ENCODE measurements at places on chromosomes 2 and 18.

GRCh38 chr2:222194669-222195068 lies 104.1 kb downstream of the PAX3 start:
- no peak for DNase-seq

- no peak for DNase-seq
Measured at GRCh38 chr2:211665299-211665698, 873.3 kb downstream of the ERBB4 start.

- DNase-seq, result no peak
Measured at GRCh38 chr2:168252976-168253375, 5.6 kb upstream of the STK39 start.

DNA sequence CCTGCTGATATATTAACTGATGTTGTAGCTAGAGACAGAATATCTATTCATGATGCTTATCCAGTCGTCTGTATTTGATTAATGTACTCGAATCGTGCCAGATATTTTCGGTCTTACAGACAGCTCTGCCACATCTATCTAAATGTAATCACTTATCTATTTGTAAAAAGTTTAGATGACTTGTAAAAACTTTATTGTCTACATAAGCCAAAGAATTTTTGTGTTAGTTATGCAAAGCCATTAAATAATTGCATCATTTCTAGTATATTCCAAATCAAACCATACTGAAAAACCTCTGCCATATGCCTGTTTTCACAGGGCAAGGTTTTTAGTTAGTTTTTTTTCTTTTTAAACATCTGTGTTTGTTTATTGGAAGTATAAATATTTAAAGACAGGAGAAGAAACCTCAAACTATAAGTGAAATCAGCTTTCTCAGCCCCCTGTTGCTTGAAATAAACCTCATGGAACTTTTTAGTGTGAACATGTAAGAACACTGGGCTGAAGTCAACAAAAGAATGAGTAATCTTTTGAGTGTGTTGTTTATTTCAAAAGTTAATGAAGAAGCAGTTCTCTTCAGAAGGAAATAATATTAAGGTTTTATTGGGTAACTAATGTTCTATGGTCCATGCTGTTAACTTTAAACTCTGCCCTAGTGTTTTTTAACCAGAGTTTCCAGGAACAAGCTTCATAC lies 657.6 kb upstream of the SYT4 start:
- no peak for DNase-seq

GRCh38 chr2:213087040-213087439 lies 64.4 kb downstream of the IKZF2 start:
- no peak for DNase-seq

GRCh38 chr18:9750606-9751304 lies 42.7 kb downstream of the RAB31 start:
- no peak for DNase-seq

GRCh38 chr2:55976681-55977080 lies 53.1 kb upstream of the EFEMP1 start:
- no peak for DNase-seq

DNA sequence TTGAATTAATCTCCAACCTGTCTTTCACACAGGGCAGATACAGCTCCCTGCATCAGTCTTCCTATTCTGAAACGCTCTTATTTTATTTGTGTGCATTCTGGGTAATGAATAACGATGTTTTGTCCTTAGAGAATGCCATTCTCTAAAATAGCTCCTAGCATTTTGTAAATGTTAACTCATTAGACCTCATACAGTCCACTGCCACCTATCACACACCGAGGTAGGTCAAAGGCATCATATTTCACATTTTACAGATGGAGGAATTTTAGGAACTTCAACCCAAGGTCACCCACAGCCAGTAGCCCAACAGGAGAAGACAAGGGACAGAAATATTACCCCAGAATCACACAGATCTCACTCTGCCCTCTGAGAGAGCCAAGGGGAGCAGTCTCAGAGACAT lies 455.4 kb upstream of the GYPC start:
- DNase-seq, result no peak

DNA sequence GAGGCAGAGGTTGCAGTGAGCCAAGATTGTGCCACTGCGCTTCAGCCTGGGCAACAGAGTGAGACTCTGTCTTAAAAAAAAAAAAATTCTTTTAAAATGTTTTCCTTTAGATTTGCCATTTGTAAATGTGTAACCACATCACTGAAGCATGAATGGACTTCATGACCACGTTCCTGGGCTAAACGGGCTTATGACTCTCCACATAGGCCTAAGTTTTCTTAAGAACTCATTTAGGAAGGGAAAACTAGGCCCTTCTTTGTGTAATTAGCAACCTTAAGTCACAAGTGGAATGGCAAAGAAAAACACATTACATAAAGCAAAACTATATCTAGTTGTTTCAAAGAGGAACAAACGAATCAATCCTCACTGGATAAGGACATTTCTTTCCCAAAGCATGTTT lies 99.5 kb downstream of the MEIS1 start:
- DNase-seq, result no peak

GRCh38 chr18:61199171-61199848 lies 133.9 kb upstream of the CDH20 start:
- peak; percentile 12 for DNase-seq

- DNase-seq, result no peak
Measured at GRCh38 chr18:63145851-63146555, 173.6 kb downstream of the BCL2 start.

- DNase-seq, result no peak
Measured at GRCh38 chr18:57353940-57354461, 1.6 kb downstream of the ST8SIA3 start.

DNA sequence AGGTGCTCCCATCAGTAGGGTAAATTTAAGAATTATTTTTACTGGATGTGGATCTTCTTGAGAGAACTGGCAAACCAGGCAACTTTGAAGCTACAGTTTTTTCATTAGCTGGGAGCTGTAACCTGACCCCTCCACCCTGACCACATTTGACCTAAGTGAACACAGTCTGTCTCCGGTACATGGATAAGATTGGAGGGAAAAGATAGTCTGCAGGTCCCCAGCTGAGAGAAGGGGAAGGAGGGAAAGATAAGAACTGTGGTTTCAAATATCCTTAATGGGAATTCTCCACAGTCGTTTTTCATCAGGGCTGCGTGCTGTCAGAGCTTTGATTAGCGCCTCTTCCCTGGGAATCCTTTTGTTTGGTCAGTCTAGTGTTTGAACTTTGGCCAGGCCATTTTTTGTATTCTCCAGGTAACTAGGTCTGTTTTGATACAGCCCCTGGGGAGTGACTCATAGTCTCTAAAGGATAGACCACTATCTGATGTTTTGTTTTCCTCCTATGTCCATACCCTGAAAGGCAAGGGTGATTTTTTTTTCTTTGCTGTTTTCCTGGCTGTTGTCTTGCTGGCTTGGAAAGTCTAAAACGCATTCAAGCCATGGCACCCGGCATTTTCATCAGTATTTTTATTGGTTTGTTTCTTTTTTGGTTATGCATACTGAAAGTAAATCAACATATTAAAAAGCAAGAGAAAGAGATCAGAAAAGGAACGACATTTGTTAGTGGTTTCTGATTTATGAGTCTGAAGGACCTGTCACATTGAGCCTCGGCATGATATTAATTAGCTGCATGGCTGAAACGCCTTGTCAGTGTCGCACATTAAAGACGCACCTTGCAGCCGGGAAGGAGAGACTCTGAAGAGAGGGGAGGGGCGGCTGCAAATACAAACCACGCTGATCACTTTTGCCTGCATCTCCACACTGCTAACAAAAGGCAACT lies 183.4 kb upstream of the FN1 start:
- DNase-seq, result no peak

DNA sequence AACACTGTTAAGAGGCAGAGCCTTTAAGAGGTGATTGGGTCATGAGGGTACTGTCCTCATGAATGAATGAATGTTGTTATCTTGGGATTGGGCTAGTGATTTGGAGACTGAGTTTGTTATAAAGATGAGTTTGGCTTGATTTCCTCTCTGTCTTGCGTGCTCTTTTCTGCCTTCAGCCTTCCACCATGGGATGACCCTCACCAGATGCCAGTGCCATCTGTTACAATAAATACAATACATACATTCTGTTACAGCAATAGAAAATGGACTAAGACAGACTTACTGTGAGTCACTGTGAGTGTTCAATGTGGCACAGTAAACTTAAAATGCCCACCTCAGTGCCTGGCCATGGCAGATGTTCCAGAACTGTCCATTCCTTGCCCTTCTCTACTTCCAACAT lies 95.0 kb upstream of the ZFP36L2 start:
- no peak for DNase-seq

DNA sequence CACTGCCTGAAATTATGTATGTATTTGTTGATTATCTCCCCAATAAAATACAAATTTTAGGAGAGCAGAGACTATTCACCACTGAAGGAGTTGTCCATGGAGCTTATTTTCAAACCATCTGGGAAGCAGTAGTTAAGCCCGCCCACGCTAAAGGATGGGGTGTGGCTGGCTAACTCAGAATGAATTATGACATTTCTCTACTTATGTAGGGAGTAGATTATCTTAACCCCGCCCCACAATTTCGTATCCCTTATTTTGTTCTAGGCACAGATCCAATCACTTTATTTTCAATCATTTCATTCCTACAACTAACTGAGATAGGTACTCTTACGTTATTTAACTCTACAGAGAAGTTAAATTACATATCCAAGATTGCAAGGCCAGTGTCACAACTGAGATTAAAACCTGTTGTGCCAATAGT lies 1.4 kb upstream of the LAPTM4A start:
- DNase-seq, result no peak

DNA sequence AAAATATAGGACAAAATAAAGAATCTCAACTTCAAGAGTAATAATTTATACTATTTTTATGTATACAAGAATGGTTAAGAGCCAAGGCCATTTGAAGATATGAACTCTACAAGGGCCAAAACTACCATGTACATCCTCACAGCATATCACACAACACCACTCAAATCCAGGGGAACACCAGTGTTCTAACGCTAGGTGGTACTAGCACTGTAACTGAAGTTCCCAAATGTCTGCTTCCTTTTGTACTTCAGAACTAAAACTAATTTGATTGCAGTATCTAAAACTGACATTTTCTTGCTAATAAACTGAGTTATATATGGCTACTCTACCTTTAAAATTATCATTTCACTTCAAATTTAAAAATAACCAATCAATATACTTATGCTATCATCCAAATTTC lies 47.0 kb downstream of the REV1 start:
- DNase-seq, result no peak

GRCh38 chr2:85264471-85264870 lies 63.3 kb downstream of the TGOLN2 start:
- peak; percentile 37 for DNase-seq

DNA sequence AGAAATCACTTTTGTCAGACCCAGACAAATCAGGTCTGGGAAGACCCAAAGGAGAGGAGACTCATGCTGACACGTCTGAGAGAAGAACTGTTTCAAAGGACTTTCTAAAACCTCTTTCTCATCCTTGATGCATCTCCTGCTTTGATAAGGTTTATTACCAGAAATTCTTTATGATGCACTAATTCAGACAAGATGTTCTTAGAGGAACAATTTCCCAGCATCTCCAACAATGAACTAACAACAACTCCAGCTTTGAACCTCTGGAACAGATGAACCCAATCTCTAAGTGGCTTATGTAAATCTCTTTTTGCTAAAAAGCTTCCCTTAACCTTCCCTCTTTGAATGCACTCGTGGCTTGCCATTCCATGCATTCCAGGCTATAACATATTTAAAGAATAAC lies 15.9 kb upstream of the SERPINB11 start:
- peak; percentile 14 for DNase-seq

- DNase-seq, result no peak
Measured at GRCh38 chr2:69280796-69281412, 106.1 kb downstream of the GFPT1 start.

GRCh38 chr2:147681093-147681492 lies 163.7 kb upstream of the ACVR2A start:
- no peak for DNase-seq

DNA sequence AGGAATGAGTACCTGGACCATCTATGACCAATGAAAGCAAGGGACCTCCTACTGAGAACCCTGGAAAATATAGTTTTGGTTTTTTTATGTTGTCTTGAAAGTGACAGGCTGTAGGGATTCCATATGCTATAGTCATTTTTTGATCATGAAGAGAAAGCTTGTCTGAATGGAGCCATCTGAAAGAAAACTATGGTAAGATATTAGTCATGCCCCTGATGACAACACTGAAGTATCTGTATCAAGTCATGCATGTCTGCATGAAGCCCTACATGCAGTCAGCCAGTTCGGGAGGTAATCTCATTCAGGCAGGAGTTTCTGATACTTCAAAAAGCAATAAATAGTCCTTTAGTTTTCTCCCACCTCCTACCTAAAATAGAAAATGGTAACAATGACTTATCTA lies 1042.0 kb downstream of the DPP10 start:
- DNase-seq, result no peak

DNA sequence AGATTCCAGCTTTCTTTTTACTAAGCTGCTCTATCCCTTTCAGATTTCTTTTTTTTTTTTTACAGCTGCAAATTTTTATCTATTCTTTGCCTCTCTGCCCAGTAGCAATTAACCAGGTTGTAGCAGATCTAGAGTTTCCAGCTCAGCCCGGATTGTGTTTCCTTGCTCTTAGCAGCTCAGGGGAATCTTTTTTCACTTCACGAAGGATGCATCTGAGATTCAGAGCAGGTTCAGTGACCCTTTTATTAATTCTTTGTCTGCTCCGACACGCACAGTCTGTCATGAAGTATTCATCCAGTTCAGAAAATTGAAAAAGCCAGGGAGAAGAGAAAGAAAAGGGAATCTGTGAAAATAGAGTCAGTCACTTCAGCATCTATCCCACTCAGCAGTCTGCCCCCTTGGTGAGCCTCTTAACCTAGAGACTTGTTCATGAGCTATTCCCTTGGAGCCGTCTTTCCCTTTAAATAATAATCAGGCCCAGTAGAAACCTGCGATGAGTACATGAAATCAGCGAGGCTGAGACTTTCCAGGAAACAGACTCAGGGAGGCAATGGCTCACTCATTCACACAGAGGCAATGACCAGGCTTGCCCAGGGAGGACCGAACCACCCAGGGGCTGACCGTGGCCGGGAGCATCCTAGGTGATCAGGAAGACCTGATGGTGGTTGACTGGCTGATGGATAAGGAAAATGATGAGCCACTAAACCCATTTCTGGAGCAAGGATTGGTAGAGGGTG lies 103.4 kb upstream of the ITGA6 start:
- no peak for DNase-seq

DNA sequence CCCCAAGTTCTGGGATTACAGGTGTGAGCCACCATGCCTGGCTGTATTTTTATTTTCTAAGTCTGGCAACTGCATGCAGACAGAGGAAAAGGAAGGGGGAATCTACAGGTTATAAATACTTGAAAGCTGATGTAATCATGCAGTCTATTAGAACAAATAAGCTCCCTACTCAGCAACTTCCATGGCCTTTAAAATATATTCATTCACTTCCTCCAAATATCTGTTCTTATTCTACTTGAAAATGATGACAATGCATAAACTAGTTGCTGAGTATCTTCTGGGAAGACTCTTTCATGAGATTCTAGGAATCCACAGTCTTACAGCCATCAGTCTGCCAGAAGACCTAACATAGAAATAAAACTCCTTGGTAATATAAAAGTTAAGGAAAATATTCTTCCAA lies 66.9 kb upstream of the NCKAP5 start:
- DNase-seq, result no peak

- no peak for DNase-seq
Measured at GRCh38 chr2:149538138-149538833, 49.3 kb downstream of the MMADHC start.

Data from AG04449 (cell line).